ENCODE measurements at places on chromosomes 4 and X. TPM values are rescaled to one million over a fixed set of nuclear protein-coding genes. Genes with fewer than 3 reads are reported as not detected.

- H3K27me3 ChIP-seq, result no peaks in the 10 kb centered on the region
- H3K27ac ChIP-seq, result peak overlapping the region; percentile 23
- peak overlapping the region; percentile 56 for H3K4me3 ChIP-seq
- H3K36me3 ChIP-seq, result no peaks in the 10 kb centered on the region
- peaks cover 2% of the 10 kb centered on the region for H3K4me1 ChIP-seq
Measured at GRCh38 chrX:63784346-63784901, 590 bp downstream of the ARHGEF9 start.

DNA sequence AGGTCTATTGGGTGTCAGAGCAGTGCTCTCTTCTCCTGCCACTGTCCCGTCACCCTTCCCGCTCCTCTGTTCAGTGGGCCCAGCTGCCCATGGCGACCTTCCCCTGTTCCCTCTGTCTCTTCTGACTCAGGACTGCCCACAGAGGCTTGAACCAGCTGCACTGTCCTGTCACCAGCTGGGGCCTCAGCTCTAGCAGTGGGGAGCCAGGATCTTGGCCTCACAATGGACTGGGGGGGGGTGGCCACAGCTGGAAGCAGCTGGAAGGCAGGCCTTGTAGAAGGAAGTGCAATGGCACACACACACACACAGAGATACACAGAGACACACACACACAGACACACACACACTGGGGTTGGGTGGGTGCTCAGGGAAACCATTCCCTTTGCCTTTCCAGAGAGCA is 114.0 kb upstream of the PJA1 start:
- no peak overlapping the region for H3K27ac ChIP-seq
- H3K27me3 ChIP-seq, result peaks cover 50% of the 10 kb centered on the region
- DNase-seq, result no peak
- no peaks in the 10 kb centered on the region for H3K36me3 ChIP-seq
- H3K4me1 ChIP-seq, result peaks cover 30% of the 10 kb centered on the region

GRCh38 chr4:130077275-130077674 is 981.3 kb downstream of the C4orf33 start:
- H3K4me1 ChIP-seq, result no peaks in the 10 kb centered on the region
- H3K27ac ChIP-seq, result no peak overlapping the region
- H3K36me3 ChIP-seq, result no peaks in the 10 kb centered on the region
- H3K27me3 ChIP-seq, result no peaks in the 10 kb centered on the region
- DNase-seq, result no peak
- no peak overlapping the region for H3K4me3 ChIP-seq

DNA sequence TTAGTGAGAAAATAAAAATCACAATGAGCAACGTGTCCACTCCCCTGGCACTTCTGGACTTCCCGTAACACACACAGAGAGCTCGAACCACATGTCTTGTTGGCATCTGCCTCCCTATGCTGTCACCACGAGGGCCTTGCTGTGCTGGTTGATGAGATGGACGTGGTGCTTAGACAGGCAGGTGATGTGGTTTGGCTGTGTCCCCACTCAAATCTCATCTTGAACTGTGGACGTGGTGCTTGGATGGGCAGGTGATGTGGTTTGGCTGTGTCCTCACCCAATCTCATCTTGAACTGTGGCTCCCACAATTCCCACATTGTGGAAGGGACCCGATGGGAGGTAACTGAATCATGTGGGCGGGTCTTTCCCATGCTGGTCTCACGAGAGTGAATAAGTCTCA is 40.0 kb downstream of the FGFRL1 start:
- no peak for DNase-seq
- no peaks in the 10 kb centered on the region for H3K36me3 ChIP-seq
- H3K4me3 ChIP-seq, result no peak overlapping the region
- peaks cover 71% of the 10 kb centered on the region for H3K27me3 ChIP-seq
- peaks cover 45% of the 10 kb centered on the region for H3K4me1 ChIP-seq

DNA sequence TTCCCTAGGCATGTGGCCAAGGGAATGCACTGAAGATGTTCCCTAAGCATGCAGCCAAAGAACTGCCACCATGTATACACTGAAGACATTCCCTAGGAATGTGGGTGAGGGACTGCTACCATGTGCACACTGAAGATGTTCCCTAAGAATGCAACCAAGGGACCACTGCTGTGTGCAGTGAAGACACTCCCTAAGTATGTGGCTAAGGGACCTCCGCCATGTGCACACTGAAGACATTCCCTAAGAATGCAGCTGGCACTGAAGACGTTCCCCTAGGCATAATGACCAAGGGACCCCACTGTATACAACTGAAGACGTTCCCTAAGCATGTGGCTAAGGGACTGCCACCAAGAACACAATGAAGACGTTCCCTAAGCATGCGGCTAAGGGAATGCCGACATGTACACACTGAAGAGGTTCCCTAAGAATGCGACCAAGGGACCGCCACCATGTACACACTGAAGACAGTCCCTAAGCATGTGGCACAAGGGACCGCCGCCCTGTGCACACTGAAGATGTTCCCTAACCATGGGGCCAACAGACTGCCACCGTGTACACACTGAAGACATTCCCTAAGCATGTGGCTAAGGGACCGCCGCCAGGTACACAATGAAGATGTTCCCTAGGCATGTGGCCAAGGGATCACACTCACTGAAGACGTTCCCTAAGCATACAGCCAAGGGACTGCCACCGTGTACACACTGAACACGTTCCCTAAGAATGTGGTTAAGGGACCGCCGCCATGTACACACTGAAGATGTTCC is 25.6 kb downstream of the DHRSX start:
- no peaks in the 10 kb centered on the region for H3K27me3 ChIP-seq
- H3K27ac ChIP-seq, result no peak overlapping the region
- no peaks in the 10 kb centered on the region for H3K4me1 ChIP-seq
- no peak overlapping the region for H3K4me3 ChIP-seq

- peaks cover 4% of the 10 kb centered on the region for H3K4me1 ChIP-seq
- H3K27ac ChIP-seq, result peak overlapping the region; percentile 91
- H3K36me3 ChIP-seq, result no peaks in the 10 kb centered on the region
- DNase-seq, result peak; percentile 26
- H3K4me3 ChIP-seq, result peak overlapping the region; percentile 88
Measured at GRCh38 chrX:123731987-123732669, 724 bp downstream of the THOC2 start.

The CTAG1A gene
- not detected for total RNA-seq
